Natural killer cell (primary cell): ENCODE measurements at places on chromosomes 11 and 22. TPM values are rescaled to one million over a fixed set of nuclear protein-coding genes. Genes with fewer than 3 reads are reported as not detected.

NEFH gene
- total RNA-seq, result 0.09 TPM

OR2AG2 gene
- not detected for total RNA-seq

KCNJ5 gene
- total RNA-seq, result 0.09 TPM

NXPE1 gene
- not detected for total RNA-seq

DNA sequence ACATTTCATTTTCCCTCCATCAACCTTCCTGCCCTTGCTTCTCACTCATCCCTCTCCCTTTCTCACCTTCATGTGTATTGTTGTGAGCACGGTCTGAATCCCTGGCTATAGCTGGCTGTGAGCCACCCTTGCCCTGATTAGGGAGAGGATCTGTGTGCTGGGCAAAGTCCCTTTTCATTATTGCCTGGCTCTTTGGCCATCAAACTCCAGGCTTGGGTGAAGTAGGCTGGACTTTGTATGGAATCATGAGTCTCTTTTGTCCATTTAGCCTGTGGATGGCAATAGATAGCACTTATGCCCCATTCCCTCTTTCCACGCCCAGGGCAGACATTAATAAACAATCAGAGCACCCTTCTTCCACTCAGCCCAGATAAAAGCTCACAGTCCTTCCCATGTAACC is 6.7 kb downstream of the MYO18B start:
- no peak overlapping the region for H3K27ac ChIP-seq
- DNase-seq, result no peak
- no peak overlapping the region for H3K4me3 ChIP-seq
- H3K36me3 ChIP-seq, result no peaks in the 10 kb centered on the region

DNA sequence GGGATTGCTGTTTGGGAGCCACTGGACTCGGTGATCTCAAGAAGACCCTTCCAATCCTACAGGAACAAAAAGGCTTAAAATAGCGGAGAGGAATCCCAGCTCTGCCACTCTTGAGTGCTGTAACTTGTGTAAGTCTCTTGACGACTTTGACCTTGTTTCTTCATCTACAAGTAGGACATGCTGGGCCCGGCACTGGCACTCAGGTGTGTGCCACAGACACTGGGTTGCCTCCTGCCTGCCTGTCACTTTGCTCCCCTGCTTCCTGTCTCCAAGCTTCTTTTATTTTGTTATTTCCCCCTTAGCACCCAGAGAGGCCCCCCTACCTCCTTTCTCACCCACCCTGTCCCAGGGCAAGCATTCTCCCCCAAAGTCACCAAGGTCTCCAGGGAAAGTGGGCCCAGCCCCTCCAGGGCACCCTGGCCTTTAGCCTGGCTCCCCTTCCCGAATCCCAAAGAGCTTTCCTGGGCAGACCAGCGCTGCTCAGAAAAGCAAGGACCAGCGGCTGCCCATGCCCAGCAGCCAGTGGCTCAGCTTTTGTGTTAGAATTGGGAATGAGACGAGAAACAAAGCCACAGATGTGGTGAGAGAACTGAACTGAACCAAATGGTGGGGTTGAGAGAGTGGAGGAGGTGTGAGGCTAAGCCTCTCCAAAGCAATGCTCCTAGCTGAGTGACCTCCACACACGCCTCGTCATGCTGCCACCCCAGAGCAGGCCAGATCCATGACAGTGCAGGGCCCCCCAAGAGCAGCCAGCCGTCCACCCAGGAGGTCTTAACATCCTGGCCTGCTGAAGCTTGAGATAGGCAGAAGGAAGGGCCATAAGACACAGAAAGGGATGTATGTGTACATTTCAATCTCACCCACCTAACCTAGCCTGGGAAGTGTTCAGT is 4.5 kb downstream of the TRIM29 start:
- no peak overlapping the region for H3K4me3 ChIP-seq
- no peaks in the 10 kb centered on the region for H3K36me3 ChIP-seq
- DNase-seq, result no peak
- H3K27me3 ChIP-seq, result no peaks in the 10 kb centered on the region
- H3K27ac ChIP-seq, result no peak overlapping the region

- no peaks in the 10 kb centered on the region for H3K36me3 ChIP-seq
- no peak overlapping the region for H3K27ac ChIP-seq
- H3K27me3 ChIP-seq, result no peaks in the 10 kb centered on the region
- no peaks in the 10 kb centered on the region for H3K4me1 ChIP-seq
- DNase-seq, result no peak
Measured at GRCh38 chr22:27952779-27953178, 33.7 kb upstream of the PITPNB start.

- H3K4me1 ChIP-seq, result no peaks in the 10 kb centered on the region
- H3K27me3 ChIP-seq, result no peaks in the 10 kb centered on the region
- H3K27ac ChIP-seq, result no peak overlapping the region
Measured at GRCh38 chr11:116123739-116124138, 619.5 kb upstream of the CADM1 start.

GRCh38 chr22:39949964-39950737 is 10.0 kb upstream of the TMA7B start:
- peaks cover 39% of the 10 kb centered on the region for H3K4me1 ChIP-seq
- DNase-seq, result no peak
- H3K36me3 ChIP-seq, result peaks cover 20% of the 10 kb centered on the region
- H3K4me3 ChIP-seq, result no peak overlapping the region
- H3K27ac ChIP-seq, result no peak overlapping the region
- no peaks in the 10 kb centered on the region for H3K27me3 ChIP-seq

GRCh38 chr11:104713401-104713800 is 184.9 kb downstream of the CASP12 start:
- DNase-seq, result no peak
- H3K36me3 ChIP-seq, result no peaks in the 10 kb centered on the region
- H3K4me1 ChIP-seq, result peaks cover 5% of the 10 kb centered on the region
- no peaks in the 10 kb centered on the region for H3K27me3 ChIP-seq
- H3K4me3 ChIP-seq, result no peak overlapping the region

DNA sequence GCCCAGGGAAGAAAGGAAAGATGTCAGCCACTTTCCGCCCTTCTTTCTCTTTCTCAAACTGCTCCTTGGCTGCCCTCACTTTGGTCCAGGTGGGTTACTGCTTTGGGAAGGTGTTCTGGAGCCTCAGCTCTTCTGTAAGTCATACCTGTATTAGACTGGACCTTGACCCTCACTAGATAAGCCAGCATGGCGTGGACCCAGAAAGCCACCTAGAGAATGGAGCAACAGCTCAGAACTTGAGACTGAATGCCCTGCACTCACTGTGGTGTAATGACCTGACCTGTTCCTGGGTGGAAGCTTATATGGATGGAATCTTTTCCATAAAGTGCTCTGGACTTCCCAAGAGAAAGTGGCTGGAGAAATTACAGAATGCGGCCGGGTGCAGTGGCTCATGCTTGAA is 15.6 kb downstream of the ACP2 start:
- H3K27me3 ChIP-seq, result no peaks in the 10 kb centered on the region
- no peak overlapping the region for H3K4me3 ChIP-seq
- H3K4me1 ChIP-seq, result peaks cover 21% of the 10 kb centered on the region
- H3K27ac ChIP-seq, result no peak overlapping the region

GRCh38 chr22:44727709-44728108 is 24.7 kb upstream of the ARHGAP8 start:
- H3K4me3 ChIP-seq, result no peak overlapping the region
- no peak for DNase-seq
- peaks cover 66% of the 10 kb centered on the region for H3K36me3 ChIP-seq
- no peaks in the 10 kb centered on the region for H3K27me3 ChIP-seq
- peaks cover 30% of the 10 kb centered on the region for H3K4me1 ChIP-seq

DNA sequence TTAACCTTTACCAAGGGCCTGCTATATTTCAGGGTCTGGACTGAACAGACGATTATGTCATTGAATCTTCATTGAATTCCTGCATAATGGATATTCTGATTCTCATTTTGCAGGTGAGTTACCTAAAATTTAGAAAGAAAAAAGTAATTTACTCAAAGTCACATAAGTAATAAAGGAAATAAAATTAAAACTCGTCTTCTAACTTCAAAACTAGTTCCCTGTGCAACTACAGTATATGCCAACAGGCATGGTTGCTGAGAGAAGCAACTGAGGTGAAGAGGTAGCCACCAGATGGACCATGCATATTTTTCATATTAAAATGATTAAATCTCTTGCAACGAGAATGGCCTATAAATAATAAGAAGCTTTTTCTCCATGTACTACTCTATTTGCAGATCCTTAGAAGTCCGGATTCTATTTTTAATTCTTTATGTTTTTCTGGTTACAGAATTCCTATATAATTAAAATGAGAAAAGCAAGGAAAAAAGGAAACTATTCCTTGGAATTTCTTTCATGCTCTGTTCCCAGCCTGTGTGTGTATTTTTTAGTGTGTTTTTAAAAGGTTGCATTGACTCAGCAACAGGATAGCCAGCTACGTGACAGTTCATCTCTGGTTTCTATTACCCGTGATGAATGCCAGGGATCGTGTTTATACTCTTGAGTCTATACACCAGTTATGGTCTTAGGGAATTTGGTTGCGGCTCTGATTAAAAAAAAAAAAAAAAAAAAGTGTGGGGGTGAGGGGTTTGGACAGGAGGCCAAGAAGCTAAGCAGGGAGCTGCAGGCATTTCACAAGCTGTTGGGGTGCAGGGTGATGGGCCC is 186.8 kb downstream of the ETS1 start:
- H3K27ac ChIP-seq, result no peak overlapping the region
- DNase-seq, result no peak

DNA sequence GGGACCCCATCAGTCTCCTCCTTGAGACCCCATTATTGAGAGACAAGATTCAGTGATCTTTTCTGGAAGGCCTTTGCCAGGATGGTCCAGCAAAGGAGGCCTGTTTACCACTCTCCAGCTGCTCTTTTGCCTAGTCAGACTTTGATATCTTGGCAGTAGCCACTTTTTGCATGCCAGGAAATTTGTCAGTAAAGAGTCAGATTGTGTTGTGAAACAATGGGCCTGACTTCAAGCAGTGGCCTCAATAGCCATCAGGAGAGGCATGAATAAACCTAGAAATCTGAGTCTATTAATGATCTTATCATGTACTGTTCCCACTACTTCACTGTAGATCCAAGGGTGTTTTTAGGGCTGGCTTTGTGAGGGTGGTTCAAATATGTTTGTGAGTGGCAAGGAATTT is 479.4 kb downstream of the JRKL start:
- H3K27ac ChIP-seq, result no peak overlapping the region
- H3K27me3 ChIP-seq, result no peaks in the 10 kb centered on the region
- H3K36me3 ChIP-seq, result no peaks in the 10 kb centered on the region
- no peaks in the 10 kb centered on the region for H3K4me1 ChIP-seq
- DNase-seq, result no peak

GRCh38 chr11:120057595-120058581 is 80.0 kb downstream of the TRIM29 start:
- DNase-seq, result no peak
- no peaks in the 10 kb centered on the region for H3K27me3 ChIP-seq
- no peaks in the 10 kb centered on the region for H3K4me1 ChIP-seq
- no peaks in the 10 kb centered on the region for H3K36me3 ChIP-seq
- H3K27ac ChIP-seq, result no peak overlapping the region

DNA sequence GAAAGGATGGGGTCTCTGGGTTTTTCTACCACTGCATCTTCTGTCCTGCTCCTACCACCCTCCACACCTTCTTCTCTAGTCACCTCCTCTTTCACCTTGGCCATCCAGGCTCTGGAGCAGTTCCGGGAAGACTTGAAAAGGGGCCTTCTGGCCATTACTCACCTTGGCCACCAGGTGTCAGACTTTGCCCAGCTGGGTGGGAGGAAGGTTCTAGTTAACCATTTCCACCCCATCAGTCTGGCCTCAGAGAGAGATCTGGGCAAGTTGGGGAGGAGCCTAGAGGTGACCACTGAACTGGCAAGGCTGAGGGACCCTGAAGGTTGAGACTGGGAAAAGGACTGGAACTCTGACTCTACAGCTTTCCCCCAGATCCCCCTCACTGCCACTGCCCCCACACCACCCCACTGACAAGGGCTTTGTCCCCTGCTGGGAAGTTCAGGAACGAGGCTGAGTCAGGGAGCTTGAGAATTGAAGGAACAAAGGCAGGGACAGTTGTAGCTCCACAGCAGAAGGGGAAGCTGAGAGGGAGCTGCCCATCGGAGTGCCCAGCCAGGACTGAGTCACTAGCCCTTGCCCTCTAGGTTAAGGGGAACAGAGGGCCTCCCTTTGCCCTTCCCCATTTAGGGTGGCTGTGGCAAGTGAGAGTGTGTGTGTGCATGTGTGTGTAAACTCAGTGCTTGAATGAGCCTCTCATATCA is 3.7 kb upstream of the POLD4 start:
- H3K36me3 ChIP-seq, result no peaks in the 10 kb centered on the region
- peak; percentile 56 for DNase-seq
- H3K27ac ChIP-seq, result peak overlapping the region; percentile 4

- no peaks in the 10 kb centered on the region for H3K27me3 ChIP-seq
- H3K27ac ChIP-seq, result peak overlapping the region; percentile 93
- DNase-seq, result peak; percentile 38
- peak overlapping the region; percentile 87 for H3K4me3 ChIP-seq
Measured at GRCh38 chr11:62830904-62831519, 839 bp downstream of the STX5 start.

- peaks cover 14% of the 10 kb centered on the region for H3K4me1 ChIP-seq
- H3K27ac ChIP-seq, result no peak overlapping the region
- H3K36me3 ChIP-seq, result no peaks in the 10 kb centered on the region
- H3K27me3 ChIP-seq, result no peaks in the 10 kb centered on the region
- H3K4me3 ChIP-seq, result no peak overlapping the region
Measured at GRCh38 chr11:65219930-65220213, 38.1 kb downstream of the CAPN1 start.

- H3K27ac ChIP-seq, result no peak overlapping the region
- no peak for DNase-seq
- H3K27me3 ChIP-seq, result no peaks in the 10 kb centered on the region
- no peak overlapping the region for H3K4me3 ChIP-seq
- no peaks in the 10 kb centered on the region for H3K4me1 ChIP-seq
Measured at GRCh38 chr11:19458231-19458630, 217.5 kb upstream of the E2F8 start.

- no peak for DNase-seq
- H3K4me1 ChIP-seq, result peaks cover 7% of the 10 kb centered on the region
- no peaks in the 10 kb centered on the region for H3K36me3 ChIP-seq
- no peak overlapping the region for H3K4me3 ChIP-seq
- H3K27ac ChIP-seq, result no peak overlapping the region
Measured at GRCh38 chr11:8269636-8270035, 6.0 kb upstream of the LMO1 start.

- H3K27ac ChIP-seq, result no peak overlapping the region
- DNase-seq, result no peak
- no peaks in the 10 kb centered on the region for H3K36me3 ChIP-seq
- H3K4me1 ChIP-seq, result no peaks in the 10 kb centered on the region
- H3K27me3 ChIP-seq, result no peaks in the 10 kb centered on the region
Measured at GRCh38 chr11:47104261-47104950, 72.3 kb downstream of the ARFGAP2 start.

DNA sequence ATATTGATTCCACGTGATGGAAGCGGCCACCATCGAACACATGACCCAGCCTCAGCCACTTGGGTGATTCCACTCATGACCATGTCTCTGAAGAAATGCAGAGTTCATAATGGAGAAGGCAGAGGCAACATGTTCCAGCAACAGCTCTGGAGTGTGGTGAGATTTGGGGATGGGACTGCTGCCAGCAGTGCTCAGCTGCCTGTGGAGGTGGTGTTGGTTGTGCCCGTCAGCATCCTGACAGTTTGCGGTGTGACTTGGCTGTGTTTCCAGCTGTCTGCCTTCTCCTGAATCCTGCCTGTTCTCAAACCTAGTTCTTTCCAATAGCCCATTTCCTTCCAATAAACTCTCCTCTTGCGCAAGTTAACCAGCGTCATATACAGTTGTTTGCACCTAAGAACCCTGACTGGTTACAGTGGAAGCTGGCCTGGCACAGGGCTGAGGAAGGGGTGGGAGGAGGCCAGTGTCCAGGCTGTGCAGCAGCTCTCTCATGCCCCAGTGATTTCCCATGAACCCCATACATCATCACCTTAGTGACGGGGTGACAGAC is 22.0 kb upstream of the OR8B8 start:
- no peak for DNase-seq
- H3K27me3 ChIP-seq, result peaks cover 2% of the 10 kb centered on the region
- H3K4me3 ChIP-seq, result no peak overlapping the region
- no peak overlapping the region for H3K27ac ChIP-seq
- H3K36me3 ChIP-seq, result no peaks in the 10 kb centered on the region
- H3K4me1 ChIP-seq, result no peaks in the 10 kb centered on the region
